Fibroblast of mammary gland (primary cell): ENCODE measurements at places on chromosomes 3 and 15.

GRCh38 chr3:98556164-98557130, 24.7 kb downstream of the GPR15 start:
- DNase-seq: no peak

- no peak for DNase-seq
These were observed 21.0 kb downstream of the RAB8B start for GRCh38 chr15:63210151-63211091.

GRCh38 chr3:173354124-173354523, 43.4 kb upstream of the NLGN1 start:
- no peak for DNase-seq

GRCh38 chr15:73175382-73175781, 123.1 kb downstream of the NEO1 start:
- no peak for DNase-seq

GRCh38 chr3:144096016-144096415, 124.4 kb downstream of the DIPK2A start:
- DNase-seq: no peak

DNA sequence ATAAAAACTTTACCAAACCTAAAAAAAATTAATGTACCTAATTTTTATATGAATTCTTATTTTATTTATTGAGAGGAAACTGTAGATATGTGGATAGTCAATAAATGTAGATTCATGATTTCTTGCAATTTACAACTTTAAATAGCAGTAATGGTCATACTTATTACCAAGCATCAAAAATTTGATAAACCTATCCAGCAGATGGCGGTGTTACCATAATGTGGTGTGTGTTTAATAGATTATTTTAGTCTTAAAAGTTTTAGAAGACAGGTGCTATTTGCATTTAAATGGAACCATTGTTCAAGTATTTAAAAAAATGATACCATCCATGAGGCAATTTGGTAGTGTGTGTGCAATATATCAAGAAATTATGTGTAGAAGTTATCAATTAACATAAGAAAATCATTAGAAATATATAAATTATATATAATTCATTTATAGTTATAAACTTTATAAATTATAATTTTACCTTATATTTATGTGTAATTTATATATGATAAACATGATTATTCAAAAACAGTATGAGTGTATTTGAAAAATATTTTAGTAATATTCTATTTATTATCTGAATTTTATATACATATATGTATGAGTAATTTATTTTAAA, 176.0 kb upstream of the BCHE start:
- DNase-seq: peak; percentile 50

DNA sequence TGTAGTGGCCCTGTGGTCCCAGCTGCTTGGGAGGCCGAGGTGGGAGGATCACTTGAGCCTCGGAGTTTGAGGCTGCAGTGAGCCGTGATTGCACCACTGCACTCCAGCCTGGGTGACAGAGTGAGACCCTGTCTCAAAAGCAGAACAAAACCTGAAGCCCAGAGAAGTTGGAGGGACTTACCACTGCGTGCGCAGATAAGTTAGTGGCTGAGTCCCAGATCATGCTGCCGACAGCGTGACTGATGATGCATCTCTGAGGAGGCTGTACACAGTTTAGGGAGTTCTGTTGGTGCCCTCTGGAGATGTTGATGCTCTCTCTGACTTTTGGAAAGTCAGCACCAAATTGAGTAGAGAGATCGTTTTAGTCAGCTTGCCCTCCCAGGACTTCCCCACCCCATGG, 15.8 kb upstream of the ABTB1 start:
- no peak for DNase-seq

GRCh38 chr3:152120601-152121269, 148.0 kb upstream of the MBNL1 start:
- DNase-seq: no peak

GRCh38 chr3:190847436-190847835, 15.1 kb downstream of the GMNC start:
- no peak for DNase-seq

DNA sequence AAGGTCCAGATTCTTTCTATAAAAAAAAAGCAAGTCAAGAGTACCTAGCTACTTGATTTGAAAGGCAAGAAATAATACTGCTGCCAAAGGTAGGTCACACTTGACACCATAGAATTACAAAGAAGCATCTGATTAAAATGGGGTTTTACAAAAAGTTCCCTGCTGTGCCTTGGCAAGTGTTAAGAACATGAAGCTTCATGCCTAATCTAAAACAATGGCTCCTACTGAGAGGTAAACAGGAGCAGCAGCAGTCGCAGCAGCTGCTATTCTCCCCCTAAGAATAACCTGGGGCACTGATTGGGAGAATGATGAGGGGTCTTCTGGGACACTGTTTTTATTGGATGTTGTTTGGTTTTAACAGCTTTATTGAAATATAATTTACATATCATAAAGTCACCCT, 14.1 kb downstream of the UBP1 start:
- DNase-seq: no peak

DNA sequence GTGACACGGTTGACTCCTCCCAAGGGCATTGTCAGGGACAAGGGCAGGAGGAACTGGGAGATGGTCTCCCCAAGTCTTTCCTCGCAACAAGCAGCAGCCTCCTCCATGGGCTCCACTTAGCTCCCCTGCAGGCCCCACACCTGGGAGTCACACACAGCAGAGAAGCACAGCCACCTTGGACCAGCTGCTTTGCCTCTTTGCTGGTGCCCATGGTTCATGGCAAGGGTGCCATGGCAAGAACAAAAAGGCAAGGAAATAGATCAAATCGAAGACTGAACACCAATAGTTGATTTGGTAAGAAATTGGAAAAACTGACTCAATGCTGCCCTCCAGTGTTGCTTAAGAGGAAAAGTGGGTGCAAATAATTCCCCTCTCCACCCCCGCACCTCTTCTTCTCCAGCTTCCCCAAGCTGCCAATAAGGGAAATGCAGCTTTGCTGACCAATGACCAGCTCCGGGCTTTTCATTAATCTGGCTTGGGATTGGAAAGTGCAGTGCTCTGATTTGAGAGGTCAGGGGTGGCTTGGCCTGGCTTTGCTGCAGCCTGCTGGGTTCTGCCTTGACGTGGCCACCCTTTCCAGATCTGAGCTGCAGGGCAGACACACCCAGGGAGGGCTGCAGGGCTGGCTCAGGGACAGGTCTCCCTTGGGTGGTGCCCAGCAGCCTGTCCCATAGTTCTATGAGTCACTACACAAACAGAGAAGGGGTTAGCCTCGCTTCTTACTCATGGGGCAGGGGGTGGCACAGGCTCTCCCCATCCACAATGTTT, 162.0 kb downstream of the KLF13 start:
- DNase-seq: peak; percentile 95

GRCh38 chr3:20232906-20233780, 47.1 kb upstream of the SGO1 start:
- DNase-seq: no peak

- no peak for DNase-seq
These were observed 62.6 kb upstream of the SCN10A start for GRCh38 chr3:38878646-38879045.

- DNase-seq: peak; percentile 48
These were observed 55.4 kb downstream of the PSMD6 start for GRCh38 chr3:63967675-63968611.

DNA sequence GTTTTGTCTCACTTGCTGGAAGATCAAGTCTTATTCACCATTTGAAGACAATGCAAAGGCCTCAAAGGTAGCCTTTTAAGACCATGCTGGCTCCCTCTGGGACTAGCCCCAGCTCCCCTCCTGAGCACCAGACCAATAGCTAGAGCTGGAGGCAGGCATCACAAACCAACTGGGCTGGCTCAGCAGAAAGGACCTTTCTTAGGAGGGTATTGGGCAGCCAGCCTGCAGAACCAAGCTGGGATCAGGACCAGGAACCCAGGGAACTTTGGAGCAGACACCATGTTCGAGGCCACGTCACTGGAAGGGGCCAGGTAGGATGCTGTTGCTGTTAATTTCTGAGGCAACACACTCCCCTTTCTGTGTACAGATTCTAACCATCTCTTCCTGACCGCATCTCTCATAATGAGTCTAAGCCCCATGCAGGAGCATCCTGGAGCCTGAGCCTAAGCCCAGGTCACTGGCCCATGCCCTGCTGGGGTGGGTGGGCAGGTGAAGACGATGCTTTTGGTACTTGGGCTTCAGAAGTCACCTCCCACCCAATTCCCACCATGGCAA, 81.4 kb upstream of the KLF13 start:
- no peak for DNase-seq

GRCh38 chr3:62712746-62713145, 162.5 kb downstream of the CADPS start:
- DNase-seq: no peak

GRCh38 chr3:69200384-69201068, 78.1 kb upstream of the LMOD3 start:
- DNase-seq: peak; percentile 78

DNA sequence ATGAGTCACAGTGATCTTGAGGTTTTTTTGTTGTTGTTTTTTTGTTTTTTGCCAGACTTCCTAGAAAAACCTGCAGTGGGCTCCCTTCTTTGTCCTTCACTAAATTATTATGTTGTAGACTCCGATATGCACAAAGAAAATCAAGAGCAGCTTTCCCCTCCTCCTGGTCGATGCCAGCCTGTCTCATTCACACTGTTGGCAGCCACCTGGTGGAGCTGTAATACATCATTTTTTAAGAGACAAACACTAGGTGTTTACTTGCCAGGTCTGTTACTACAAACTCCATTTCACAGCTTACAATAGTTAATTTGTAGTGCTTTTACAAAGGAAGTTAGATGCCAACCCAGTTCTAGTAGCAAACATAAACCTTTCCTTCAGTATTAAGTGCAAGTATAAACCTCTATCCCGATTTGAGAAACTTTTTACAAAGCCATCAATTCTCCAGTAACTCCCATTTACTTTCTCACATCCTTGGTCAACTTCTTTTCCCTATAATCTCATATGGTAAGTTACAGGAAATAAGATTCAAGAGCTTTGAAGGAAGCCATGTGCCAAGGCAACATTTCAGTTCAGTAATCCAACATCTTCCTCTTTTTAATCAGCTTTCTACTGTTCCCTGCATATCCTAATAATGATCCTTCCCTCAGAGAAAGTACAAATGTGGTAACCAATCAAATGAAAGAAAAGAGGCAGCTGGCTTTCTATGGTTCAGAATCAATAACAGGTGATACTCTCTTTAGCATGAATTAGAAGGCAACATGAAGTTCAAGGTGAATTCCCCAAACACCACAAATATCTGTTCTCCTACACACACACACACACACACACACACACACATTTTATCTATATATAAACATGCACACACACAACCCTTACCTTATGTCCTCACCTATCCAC, 14.0 kb downstream of the AAGAB start:
- no peak for DNase-seq

GRCh38 chr3:186137051-186137685, 28.3 kb upstream of the ETV5 start:
- no peak for DNase-seq

GRCh38 chr3:188822004-188822403, 349.8 kb upstream of the TPRG1 start:
- DNase-seq: no peak

- DNase-seq: peak; percentile 72
These were observed 269.3 kb downstream of the ARPP21 start for GRCh38 chr3:35908366-35909232.

- no peak for DNase-seq
These were observed 491.2 kb upstream of the PDZRN3 start for GRCh38 chr3:74115906-74116305.

- no peak for DNase-seq
These were observed 1.1 kb downstream of the SLC24A5 start for GRCh38 chr15:48121849-48122248.

- DNase-seq: no peak
These were observed 350.6 kb downstream of the NLGN1 start for GRCh38 chr3:173748105-173748504.

DNA sequence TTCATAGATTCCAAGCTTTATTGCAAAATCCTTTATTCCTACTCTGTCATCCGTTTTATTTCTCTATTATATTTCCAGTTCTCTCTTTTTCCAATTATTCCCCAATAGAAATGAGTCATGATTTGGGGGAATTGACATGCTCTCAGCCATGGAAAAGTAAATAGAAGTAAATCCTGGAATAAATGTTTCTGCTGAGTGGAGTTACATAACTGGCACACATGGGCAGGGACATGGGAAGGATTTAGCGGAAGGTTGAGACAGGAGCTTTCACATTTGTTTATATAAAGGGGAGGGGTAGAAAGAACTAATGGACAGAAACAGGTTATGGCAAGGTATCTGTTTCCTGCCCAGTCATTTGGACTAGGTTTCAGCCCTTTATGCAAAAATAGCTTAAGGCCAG, 221.6 kb downstream of the PLOD2 start:
- DNase-seq: no peak

GRCh38 chr3:44208568-44208967, 33.1 kb upstream of the TOPAZ1 start:
- peak; percentile 5 for DNase-seq

DNA sequence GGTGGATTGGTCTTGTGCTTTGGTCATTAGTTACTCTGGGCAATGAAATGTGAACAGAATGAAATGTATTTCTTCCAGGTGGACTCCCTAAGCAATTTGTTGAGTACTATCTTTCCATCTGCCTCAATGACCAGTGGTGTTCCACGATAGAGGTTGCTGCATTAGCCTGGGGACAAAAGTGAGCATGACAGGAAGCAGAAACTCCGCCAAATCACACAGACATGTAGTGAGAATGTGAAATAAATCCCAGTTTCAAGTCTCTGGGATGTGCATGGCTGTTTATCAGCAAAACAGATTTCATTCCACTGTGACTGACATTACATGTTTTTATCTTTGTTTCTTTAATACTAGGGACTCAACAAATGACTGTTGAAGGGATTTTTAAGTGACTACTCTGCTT, 63.3 kb upstream of the DCBLD2 start:
- no peak for DNase-seq

DNA sequence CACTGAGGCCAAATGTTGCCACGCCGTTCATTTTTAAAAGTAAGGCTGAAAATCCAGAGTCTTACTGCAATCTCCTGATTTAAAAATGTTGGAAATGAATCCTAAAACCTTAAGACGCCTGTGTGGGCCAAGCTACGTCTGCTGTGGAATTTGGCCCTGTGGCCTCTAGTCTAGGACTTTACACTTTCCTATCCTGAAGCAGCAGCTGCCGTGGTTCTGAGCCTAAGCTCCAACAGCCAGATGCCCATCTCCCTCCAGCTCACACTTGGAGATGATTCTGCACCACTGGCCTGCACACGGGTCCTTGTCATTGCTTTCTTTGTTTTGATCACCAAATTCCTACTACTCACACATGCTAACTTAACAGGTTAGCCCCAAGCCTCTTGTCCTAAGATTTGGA, 286.4 kb upstream of the LYSMD4 start:
- DNase-seq: no peak

GRCh38 chr15:39145854-39146625, 434.8 kb upstream of the THBS1 start:
- DNase-seq: peak; percentile 60
